Activated naive CD4-positive, alpha-beta T cell treated with Interleukin-2 at 50 U/mL for 16 hours (primary cell): ENCODE measurements at places on chromosomes 12 and 14.

- DNase-seq = no peak
These were observed 29.4 kb upstream of the FBRSL1 start for GRCh38 chr12:132460571-132460970.

DNA sequence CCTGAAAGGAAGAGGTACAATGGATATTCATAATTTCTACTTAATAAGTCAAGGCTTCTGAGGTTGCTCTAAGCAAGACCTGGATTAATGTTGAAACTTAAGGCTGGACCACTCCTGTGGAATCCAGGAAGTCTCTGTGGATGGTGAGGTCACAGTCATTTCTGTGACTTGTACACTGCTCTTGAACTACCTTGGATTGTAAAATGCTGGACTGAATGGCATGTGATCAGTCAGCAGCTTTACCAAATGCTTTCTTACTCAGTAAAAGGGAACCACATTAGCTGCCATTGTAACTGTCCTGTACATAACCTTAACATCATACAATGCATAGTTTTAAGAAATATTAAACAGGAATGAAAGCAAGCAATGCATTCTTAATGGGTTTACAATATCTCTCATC, 182.9 kb downstream of the NOVA1 start:
- DNase-seq = no peak

GRCh38 chr14:64663174-64663573, 41.0 kb upstream of the PLEKHG3 start:
- DNase-seq = no peak

GRCh38 chr12:31970199-31970598, 11.0 kb downstream of the RESF1 start:
- no peak for DNase-seq

- DNase-seq = no peak
These were observed 21.1 kb upstream of the CATSPERB start for GRCh38 chr14:91752961-91753360.

- DNase-seq = no peak
These were observed 5.2 kb downstream of the MMP17 start for GRCh38 chr12:131833288-131833895.

DNA sequence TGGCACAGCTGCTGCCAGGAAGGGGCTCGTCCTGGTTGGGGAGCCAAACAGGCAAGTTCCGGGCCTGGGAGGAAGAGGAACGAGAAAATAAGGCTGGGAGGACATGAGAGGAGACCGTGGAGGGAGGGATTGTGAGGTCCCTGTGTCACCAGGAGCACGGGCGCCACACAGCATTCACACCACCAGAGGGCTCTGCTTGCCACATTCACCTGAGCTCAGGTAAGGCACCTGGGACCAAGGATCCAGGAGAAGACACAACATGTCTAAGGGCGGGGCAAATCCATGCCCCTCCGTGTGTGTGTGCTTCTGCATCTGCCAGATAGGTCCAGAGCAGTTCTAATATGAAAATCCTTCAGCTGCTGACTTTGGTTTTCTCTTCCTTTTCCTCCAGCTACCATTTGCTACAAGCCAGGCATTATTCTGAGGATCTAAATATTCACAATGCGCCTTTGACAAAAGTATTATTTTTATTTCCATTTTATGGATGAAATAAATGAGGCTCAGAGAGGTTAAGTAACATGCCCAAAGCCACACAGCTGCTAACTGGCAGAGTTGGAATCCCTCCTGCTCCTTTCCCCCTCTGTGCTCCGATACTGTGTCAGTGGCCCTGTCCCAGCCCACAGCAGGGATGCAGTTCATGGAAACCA, 14.6 kb downstream of the RAPGEF3 start:
- peak; percentile 58 for DNase-seq

GRCh38 chr12:86349196-86349595, 93.0 kb upstream of the MGAT4C start:
- DNase-seq = no peak
